NCI-H2171 (cell line): ENCODE measurements at places on chromosomes 6 and 20.
A peak's percentile ranks its signal among the peaks of the same experiment; 100 is the strongest.

DNA sequence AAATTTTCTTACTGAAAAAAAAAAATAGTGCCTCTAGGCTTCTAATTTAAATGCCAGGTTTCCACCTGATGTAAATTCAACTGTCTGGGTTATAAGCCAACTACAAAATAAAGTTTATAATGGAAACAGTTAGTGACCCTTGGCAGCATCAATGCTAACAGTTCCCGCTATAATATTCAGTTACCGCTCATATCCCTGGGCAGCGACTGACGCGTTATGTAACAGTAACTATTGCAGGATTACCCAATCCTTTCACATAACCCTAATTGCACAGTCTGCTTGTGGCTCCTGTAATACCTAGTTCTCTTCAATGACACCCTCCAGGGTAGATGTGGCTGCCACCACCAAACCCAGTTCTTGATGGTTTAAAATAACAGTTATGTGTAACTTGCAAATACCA lies 208.6 kb downstream of the MOXD1 start:
- no peak for DNase-seq

DNA sequence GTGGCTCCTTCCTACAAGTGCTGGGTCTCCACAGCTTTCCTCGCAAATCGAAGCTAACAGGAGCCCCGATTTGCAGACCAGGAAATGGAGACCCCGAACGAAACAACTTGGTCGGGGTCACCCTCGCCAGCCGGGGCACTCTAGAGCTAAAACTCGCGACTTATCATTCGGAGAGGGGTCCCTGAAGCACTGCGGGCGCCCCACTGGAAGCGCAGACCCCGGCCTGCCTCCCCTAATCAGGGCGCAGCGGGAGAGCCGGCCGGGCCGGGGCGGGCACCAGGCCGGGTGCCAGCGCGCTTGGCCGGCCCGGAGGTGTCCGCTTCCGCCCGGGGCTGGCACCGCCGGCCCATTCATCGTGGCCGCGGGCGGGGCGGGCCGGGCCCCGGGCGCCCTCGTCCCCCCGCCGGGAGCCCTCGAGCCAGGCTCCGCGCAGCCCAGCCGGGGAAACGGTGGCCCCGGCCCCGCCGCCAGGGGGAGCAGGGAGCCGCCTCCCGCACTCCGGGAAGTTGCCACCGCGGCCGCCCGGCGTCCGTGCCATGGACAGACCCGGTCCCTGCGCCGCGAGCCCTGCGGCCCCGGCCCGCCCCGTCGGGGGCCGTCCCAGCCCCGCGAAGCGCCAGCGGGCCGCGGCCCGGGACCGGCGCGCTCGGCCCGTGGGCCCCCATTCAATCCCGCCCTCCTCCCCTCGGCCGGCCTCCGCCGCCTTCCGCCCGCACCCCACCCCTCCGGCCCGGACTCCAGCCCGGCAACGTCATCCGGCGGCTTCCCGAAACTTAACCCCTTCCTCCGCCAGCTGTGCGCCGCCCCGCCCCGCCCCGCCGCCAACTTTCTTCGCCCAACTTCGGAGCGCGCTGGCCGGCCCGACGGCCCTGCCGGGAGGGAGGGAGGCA lies 961 bp downstream of the RRBP1 start:
- DNase-seq, result peak; percentile 64

- peak; percentile 68 for DNase-seq
Observed at GRCh38 chr20:10427060-10427692, 6.8 kb downstream of the MKKS start.

DNA sequence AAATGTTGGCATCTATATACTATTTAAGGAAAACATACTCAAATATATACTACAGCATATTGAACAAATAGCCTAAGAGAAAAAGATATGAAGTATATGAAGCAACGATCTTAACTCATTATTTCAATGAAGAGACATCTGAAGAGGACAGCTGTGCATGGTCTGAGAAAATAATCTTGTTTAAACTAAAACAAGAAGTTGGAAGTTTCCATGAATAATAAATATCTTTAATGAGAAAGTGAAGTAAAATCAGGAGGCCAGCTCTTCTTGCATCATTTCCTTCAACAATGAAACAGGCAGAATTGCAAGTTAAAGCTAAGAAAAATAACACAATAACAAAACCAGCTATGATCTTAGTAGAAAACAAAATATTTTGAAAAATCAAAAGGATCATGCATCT lies 1265.4 kb upstream of the MAP3K7 start:
- no peak for DNase-seq

DNA sequence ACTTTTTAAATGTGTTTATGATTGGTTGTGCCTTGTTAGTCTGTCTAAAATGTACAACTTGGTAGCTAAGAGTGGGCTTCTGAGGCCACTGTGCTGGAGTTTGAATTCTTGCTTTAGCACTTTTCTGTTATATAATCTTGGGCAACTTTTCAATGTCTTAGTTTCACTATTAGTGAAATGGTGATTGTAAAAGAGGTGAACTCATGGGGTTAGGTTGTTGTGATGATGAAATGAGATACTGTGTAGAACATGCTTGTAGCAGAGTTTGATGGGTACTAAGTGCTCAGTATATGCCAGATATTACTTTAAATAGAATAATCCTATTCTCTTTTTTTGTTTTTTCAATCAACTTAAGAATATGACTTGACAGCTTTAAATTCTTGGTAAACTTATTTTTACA lies 624.7 kb downstream of the CD109 start:
- no peak for DNase-seq

GRCh38 chr6:96934087-96934486 lies 9.6 kb downstream of the KLHL32 start:
- no peak for DNase-seq

GRCh38 chr20:32924781-32925180 lies 66.1 kb downstream of the EFCAB8 start:
- DNase-seq, result no peak

- no peak for DNase-seq
Observed at GRCh38 chr6:145643760-145644159, 91.6 kb downstream of the EPM2A start.

DNA sequence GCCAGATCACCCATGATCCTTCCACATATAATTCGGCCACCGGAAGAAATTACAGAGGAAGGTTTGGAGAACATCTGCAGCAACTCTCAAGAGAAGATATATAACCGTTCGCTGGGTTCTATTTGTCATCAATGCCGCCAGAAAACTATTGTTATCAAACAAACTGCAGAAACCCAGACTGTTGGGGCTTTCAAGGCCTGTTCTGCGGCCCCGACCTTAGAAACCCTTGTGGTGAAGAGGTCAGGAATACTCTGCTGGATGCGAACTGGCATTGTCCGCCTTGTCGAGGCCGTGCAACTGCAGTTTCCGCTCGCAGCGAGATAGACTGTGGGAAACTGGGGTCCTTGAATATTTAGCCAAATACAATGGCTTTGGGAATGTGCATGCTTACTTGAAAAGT lies 21.3 kb downstream of the PRSS16 start:
- DNase-seq, result no peak

GRCh38 chr20:14214046-14214445 lies 123.4 kb downstream of the FLRT3 start:
- DNase-seq, result no peak

GRCh38 chr6:44232676-44233566 lies 9.5 kb downstream of the SLC29A1 start:
- DNase-seq, result no peak

DNA sequence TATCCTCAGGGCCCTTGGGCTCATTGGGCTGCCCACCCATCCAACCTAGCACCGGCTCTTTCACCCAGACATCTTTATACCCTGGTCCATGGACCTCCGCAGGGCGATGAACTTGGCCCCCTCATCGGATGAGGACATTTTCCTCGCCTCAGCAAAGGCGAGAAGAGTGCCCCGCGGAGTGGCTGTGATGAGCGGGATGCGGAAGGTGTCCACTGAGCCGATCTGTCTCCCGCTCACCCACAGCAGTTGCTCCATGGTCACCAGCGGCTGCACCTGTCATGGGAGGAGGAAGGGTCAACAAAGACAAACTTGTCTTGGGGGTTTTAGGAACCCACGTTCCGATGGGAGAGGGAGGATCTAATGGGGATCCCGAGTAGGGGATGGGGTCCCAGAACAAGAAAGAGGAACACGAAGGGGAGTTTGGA lies 690 bp downstream of the NEU1 start:
- DNase-seq, result no peak

DNA sequence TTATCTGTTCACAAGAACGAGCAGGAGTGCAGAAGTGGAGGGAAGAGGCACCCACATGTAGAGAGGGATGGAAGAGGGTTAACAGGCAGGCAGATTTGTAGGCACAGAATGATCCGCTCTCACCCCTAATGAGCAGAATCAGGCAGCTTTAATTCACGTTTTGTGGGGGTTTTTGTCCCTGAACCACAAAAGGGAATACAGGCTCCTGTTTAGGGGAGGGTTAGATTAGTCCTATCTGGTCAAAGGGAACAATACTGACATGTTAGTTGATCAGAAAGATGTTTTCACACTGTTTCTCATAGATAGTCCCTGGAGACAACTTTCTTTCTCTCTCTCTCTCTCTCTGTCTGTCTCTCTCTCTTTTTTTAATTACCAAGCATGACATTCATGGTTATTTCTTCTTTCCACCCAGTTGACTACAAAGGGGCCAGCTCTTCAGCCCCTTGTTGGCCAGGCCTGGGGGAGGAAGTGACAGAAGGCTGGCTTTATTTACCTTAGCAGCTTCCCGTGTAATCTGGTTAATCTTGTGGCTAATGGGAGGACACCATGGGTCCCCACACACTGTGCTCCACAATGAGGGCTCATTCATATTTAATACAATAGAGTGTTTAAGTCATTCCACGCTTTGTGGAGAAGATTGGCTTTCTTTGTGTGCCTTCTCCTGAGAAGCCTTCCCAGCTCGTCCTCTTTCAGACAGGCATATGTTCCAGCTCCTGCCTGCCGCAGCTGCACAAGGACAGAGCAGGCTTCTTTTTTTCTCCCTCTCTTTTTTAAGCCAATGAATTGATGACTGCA lies 958.8 kb downstream of the TFAP2A start:
- DNase-seq, result no peak

- peak; percentile 9 for DNase-seq
Observed at GRCh38 chr6:109454496-109455436, 806 bp downstream of the MICAL1 start.

DNA sequence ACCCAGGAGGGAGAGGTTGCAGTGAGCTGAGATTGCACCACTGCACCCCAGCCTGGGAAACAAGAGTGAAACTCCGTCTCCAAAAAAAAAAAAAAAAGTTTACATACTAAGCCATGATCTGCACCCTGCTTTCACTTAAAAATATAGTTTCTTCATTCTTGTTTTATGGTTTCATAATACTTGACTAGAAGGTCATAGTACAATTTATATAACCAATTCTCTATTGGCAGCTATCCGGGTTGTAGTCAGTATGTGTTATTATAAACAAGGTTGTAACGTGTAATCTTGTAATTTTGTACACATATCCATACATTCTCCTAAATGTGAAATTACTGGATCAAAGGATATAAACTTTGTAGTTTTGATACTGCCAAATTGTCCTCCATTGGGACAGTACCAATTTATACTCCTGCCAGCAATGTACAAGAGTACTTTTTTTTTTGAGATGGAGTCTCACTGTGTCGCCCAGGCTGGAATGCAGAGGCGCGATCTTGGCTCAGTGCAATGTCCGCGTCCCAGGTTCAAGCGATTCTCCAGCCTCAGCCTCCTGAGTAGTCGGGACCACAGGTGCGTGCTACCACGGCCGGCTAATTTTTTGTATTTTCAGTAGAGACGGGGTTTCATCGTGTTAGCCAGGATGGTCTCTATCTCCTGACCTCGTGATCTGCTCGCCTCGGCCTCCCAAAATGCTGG lies 144.8 kb downstream of the GJA10 start:
- DNase-seq, result no peak

DNA sequence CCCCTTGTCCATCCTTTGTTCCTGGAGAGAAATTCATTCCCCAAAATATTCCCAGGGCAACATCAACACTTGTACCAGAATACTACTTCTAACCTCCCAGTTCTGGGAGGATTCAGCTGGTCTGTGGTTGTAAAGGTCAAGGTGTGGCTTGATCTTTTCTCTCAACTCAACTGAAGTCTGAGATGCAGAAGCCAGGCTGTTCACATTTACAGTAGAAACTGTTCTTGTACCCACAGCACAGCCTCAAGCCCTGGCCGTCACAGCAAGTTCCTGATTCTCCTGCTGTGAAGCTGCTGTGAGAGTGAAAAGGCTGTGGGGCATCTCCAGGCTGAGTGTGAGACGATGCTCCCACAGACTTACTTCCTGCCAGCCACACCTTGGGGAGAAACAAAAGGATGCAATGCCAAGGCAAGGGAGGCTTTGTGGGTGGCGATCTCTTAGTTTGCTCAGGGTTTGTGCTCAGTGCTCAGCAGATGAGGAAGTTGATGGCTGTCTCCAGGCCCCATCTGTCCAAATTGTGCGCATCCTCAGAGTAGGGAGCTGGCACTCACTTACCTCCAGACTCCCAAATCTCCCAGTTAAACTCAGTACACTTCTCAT lies 143.9 kb upstream of the FOXA2 start:
- no peak for DNase-seq

- no peak for DNase-seq
Observed at GRCh38 chr20:9515741-9516233, 1.4 kb downstream of the LAMP5 start.

GRCh38 chr6:4687989-4688947 lies 87.9 kb upstream of the CDYL start:
- no peak for DNase-seq

GRCh38 chr20:1101533-1101932 lies 16.9 kb upstream of the PSMF1 start:
- no peak for DNase-seq

GRCh38 chr6:42424906-42425474 lies 26.7 kb downstream of the TRERF1 start:
- no peak for DNase-seq
